ENCODE measurements at places on chromosomes 1 and 21. TPM values are rescaled to one million over a fixed set of nuclear protein-coding genes. Genes with fewer than 3 reads are reported as not detected.

- no peaks in the 10 kb centered on the region for H3K27me3 ChIP-seq
- peaks cover 64% of the 10 kb centered on the region for H3K36me3 ChIP-seq
- H3K4me1 ChIP-seq, result no peaks in the 10 kb centered on the region
- H3K27ac ChIP-seq, result no peak within 1 kb of the TSS
Observed at GRCh38 chr1:154206196-154206595, at the start of gene CFAP141. Gene CFAP141 (minus strand): TSS chr1:154206333. CDS start chr1:154206307, 26 bp downstream.

- no peaks in the 10 kb centered on the region for H3K27me3 ChIP-seq
- no peak for DNase-seq
- H3K27ac ChIP-seq, result no peak overlapping the region
- H3K36me3 ChIP-seq, result no peaks in the 10 kb centered on the region
- H3K4me3 ChIP-seq, result no peak overlapping the region
- H3K4me1 ChIP-seq, result peaks cover 9% of the 10 kb centered on the region
Observed at GRCh38 chr1:214416858-214417257, 134.5 kb downstream of the PTPN14 start.

GRCh38 chr1:172746091-172746949 is 87.4 kb downstream of the FASLG start:
- peak; percentile 60 for DNase-seq
- H3K36me3 ChIP-seq, result no peaks in the 10 kb centered on the region
- H3K4me1 ChIP-seq, result peaks cover 16% of the 10 kb centered on the region
- H3K4me3 ChIP-seq, result no peak overlapping the region

DNA sequence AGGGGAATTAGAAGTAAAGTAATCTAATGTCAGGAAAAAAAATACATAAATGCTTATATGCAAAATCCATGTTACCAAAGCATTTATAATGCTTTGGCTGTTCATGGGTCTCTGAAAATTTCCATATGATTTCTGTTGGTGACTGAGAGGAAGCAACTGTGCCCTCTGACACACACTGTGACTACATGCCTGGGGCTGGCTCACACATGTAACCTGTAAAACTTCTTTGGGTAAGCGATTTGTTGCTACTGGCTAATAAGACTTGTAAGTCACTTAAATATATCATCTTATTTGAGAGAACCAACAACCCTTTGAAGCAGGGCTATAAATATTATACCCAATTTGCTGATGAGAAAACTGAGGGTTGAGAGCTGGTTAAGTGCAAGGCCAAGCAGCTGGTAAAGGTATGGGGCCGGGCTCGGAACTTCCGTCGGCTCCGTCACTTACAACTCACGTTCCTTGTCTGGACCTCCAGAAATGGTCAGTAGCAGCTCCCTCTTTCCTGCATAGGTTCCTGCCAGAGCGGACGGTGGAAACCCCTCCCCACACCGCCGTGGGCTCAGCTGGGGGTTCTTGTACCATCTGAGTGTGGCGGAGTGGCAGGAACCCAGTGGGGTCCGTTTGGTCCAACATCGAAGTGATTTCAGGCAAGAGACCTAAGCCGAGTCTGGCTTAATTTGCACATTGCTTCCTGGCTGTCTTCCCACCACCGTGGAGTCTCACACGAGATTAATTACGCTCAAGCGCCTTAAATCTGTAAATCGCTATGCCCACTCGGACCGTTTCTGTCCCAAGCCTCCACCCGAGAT is 714 bp downstream of the DFFA start:
- H3K4me1 ChIP-seq, result peaks cover 18% of the 10 kb centered on the region
- no peaks in the 10 kb centered on the region for H3K36me3 ChIP-seq
- peak overlapping the region; percentile 74 for H3K4me3 ChIP-seq
- H3K27me3 ChIP-seq, result no peaks in the 10 kb centered on the region
- peak overlapping the region; percentile 67 for H3K27ac ChIP-seq

GRCh38 chr1:89040315-89040626 is 17.6 kb upstream of the GBP3 start:
- H3K4me1 ChIP-seq, result no peaks in the 10 kb centered on the region
- H3K27me3 ChIP-seq, result no peaks in the 10 kb centered on the region
- no peak overlapping the region for H3K4me3 ChIP-seq
- H3K27ac ChIP-seq, result no peak overlapping the region
- DNase-seq, result no peak
- no peaks in the 10 kb centered on the region for H3K36me3 ChIP-seq

GRCh38 chr1:84300501-84300900 is 1.0 kb upstream of the SAMD13 start:
- H3K36me3 ChIP-seq, result no peaks in the 10 kb centered on the region
- H3K4me1 ChIP-seq, result peaks cover 19% of the 10 kb centered on the region
- DNase-seq, result no peak
- H3K27me3 ChIP-seq, result no peaks in the 10 kb centered on the region
- peak overlapping the region; percentile 92 for H3K27ac ChIP-seq

- H3K27ac ChIP-seq, result peak overlapping the region; percentile 96
- peaks cover 52% of the 10 kb centered on the region for H3K4me1 ChIP-seq
- peak overlapping the region; percentile 53 for H3K4me3 ChIP-seq
- no peaks in the 10 kb centered on the region for H3K27me3 ChIP-seq
- no peak for DNase-seq
Observed at GRCh38 chr1:155195201-155196102, 12.2 kb downstream of the THBS3 start.

Gene TPTE
- not detected for total RNA-seq

DNA sequence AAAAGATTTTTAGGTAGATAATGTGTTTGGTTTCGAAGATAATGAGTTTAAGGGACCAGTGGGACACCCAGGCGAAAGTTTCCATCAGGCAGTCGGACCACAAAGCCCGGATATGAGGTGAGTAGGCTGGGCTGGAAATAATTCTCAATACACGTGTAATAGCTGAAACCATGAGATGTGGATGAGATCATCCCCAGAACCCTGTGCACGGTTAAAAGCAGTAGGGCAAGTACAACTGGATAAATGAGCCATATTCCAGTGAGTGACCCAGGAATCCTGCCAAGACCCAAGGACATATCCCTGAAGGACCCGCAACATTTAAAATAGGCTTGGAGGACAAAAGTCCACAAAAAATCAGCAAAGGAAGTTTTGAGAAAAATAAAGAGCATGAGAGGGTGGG is 21.5 kb upstream of the NHLH2 start:
- no peaks in the 10 kb centered on the region for H3K4me1 ChIP-seq
- DNase-seq, result no peak
- H3K27me3 ChIP-seq, result no peaks in the 10 kb centered on the region

Gene CELA2B
- total RNA-seq, result not detected

Data from tibial nerve (tissue), 4 donors.